Stimulated activated CD8-positive, alpha-beta memory T cell treated with anti-CD3 and anti-CD28 coated beads, Interleukin-12 subunit alpha, Interleukin-12 subunit beta, amount 100 ng/mL, for 4 hours (primary cell): ENCODE measurements at places on chromosomes 7 and 10.

DNA sequence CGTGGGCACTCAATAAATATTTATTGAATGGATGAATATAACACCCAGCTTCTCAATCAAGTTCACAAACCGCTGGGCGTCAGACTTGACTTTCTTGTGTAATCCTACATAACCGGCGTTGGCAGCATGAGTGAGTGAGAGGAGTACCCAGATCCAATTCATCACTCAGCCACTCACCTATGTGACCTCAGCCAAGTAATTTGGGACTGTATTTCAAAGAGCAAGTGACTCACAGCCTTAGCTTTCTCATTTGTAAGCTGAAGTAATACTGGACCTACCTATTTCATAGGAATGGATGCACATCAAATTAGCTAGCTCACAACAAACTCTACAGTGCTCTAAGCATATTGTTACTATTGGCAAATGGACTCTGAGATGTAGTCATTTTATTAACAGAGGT lies 53.8 kb upstream of the FAM204A start:
- no peak for DNase-seq

- no peak for DNase-seq
Measured at GRCh38 chr10:46240684-46241565, 45.9 kb upstream of the ANTXRL start.

DNA sequence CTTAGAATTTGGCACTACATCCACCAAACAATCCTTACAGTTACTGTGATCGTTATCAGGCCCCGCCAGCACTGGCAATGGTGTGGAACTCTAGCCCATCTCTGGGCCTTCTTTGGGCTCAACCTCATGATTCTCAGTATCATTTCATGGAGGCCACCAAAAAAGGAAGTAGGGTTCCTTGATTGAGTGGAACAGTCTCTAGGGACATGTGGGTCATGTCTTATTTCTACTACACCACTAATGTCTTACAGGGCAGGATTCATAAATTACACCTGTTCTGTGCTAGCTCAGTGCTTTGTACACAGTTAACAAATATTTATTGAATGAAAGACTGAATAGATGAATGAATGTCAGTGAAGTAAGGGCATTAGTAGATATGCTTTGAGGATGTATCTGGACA lies 53.9 kb downstream of the AP3M1 start:
- no peak for DNase-seq

- no peak for DNase-seq
Measured at GRCh38 chr10:4704034-4704545, 121.9 kb upstream of the AKR1E2 start.

GRCh38 chr7:28383975-28384374 lies 28.3 kb upstream of the CREB5 start:
- DNase-seq: no peak

DNA sequence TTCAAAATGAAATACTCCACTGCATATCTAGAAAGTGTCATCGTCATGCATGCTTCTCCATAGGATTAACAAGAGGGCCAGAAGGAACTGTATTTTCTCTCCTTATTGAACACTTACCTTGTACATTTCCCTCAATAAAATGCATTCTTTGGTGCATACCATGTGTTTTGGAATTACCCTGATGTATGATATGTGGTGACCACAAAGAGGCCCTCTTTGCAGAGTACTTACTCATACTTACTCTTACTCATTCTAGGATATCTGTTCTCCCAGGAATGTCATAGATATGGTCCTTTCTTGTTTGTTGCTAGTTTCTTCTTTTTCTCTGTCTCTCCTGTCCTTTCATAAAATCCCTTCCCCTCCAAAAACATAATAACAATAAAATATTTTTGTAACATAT lies 1087.1 kb upstream of the POT1 start:
- DNase-seq: no peak

- DNase-seq: no peak
Measured at GRCh38 chr7:94301024-94301586, 93.6 kb upstream of the COL1A2 start.

DNA sequence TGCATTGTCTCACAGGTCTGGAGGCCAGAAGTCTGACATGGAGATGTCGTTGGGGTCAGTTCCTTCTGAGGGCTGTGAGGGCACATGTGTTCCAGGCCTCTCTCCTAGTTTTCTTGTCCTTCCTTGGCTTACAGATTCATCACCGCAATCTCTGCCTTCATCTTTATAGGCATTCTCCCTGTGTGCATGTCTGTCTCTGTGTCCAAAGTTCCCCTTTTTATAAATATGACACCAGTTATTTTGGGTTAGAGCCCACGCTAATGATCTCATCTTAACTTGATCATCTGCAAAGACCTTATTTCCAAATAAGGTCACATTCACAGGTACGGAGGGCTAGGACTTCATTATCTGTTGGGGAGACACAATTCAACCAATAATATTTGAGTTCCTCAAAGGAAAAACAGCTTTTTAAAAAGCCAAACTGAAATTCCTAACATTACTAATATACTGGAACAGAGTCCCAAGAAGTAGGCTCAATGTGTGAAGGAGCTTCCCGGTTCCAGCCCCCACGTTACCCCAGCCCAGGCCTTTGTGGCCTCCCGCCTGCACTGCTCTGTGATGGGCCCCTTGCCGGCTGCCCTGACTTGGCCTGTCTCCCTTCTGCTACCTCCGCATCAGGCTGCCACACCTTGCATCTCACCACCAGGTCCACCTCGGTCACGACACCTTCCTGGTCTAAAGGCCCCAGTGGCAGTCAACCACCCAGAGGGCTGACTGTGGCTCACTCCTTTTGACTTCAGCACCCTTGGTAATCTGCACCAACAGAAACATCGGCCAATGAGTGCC lies 142.7 kb downstream of the KCNMA1 start:
- no peak for DNase-seq

DNA sequence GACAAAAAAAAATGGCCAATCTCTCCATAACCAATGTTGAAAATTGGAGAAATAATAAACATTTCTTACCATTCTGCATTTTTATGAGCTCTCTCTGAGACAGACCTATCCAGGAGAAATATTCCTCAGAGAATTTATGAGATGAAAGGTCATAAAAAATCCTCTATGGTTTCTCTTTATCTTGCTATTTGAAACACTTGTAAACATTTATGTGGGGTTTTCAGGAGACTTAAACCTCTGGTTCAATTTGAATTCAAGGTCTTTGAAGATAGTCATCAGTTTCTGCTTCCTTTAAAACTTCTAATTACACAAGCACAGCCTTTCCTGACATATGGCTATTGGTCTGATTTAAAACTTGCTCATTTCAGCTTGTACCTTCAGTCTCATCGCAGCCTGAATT lies 78.5 kb upstream of the APBB1IP start:
- DNase-seq: no peak

DNA sequence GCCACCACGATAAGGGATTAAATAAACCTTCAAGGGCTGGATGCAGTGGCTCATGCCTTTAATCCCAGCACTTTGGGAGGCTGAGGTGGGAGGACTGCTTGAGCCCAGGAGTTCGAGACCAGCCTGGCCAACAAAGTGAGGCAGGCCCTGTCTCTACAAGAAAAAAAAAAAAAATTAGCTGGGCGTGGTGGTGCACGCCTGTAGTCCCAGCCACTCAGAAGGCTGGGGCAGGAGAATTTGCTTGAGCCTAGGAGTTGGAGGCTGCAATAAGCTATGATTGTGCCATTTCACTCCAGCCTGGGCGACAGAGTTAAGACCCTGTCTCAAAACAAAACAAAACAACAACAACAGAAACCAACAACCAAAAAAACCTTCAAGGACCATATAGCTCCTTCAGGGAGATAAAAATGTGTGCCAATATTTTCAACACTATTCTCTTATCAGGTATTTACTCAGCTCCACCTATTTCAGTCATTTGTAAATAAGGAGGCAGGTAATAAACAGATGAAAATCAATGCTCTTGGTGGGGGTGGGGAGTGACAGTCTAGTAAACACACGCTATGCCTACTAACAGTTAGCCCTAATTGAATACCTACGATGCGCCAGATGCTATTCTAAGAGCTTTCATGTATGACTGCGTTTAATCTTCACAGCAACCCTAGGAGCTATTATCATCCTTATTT lies 13.2 kb downstream of the BAIAP2L1 start:
- DNase-seq: no peak

GRCh38 chr7:131627735-131628190 lies 71.3 kb upstream of the PODXL start:
- DNase-seq: no peak

- no peak for DNase-seq
Measured at GRCh38 chr10:60942788-60943315, 1.1 kb downstream of the RHOBTB1 start.

DNA sequence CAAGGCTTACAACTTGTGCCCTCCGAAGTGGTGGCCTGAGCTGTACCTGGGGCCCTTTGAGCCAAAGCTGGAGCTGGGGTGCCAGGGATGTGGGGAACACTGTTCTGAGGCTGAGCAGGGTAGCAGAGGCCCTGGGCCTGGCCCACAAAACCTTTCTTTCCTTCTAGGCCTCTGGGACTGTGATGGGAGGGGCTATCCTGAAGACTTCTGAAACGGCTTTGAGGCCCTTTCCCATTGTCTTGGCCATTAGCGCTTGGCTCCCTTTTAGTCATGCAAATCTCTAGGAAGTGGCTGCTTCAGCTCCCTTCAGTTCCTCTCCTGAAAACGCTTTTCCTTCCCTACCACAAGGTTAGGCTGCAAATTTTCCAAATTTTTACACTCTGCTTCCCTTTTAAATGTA lies 16.8 kb upstream of the CRYGN start:
- DNase-seq: no peak
